ENCODE measurements at places on chromosomes 1 and 21. TPM values are rescaled to one million over a fixed set of nuclear protein-coding genes. Genes with fewer than 3 reads are reported as not detected.

DNA sequence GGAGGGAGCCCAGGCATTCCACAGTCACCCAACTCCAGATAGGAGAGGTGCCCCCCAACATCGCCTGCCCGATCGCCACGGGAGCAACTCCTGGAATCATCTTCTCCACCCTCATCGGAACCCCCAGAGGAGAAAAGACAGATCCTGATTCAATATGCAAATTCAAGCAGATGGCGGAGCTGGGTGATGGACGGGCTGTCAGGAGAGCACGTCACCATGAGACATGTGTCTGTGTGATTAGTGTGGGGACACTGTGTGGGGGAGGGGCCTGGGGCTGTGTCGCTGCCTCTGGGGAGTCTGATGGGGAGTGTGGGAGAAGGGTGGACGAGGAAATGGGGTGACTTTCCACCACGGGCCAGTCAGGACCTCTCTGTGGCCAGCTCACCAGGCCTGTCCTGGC, 90.2 kb upstream of the CSF3R start:
- no peak overlapping the region for H3K4me3 ChIP-seq
- H3K36me3 ChIP-seq, result no peaks in the 10 kb centered on the region
- no peak for DNase-seq

DNA sequence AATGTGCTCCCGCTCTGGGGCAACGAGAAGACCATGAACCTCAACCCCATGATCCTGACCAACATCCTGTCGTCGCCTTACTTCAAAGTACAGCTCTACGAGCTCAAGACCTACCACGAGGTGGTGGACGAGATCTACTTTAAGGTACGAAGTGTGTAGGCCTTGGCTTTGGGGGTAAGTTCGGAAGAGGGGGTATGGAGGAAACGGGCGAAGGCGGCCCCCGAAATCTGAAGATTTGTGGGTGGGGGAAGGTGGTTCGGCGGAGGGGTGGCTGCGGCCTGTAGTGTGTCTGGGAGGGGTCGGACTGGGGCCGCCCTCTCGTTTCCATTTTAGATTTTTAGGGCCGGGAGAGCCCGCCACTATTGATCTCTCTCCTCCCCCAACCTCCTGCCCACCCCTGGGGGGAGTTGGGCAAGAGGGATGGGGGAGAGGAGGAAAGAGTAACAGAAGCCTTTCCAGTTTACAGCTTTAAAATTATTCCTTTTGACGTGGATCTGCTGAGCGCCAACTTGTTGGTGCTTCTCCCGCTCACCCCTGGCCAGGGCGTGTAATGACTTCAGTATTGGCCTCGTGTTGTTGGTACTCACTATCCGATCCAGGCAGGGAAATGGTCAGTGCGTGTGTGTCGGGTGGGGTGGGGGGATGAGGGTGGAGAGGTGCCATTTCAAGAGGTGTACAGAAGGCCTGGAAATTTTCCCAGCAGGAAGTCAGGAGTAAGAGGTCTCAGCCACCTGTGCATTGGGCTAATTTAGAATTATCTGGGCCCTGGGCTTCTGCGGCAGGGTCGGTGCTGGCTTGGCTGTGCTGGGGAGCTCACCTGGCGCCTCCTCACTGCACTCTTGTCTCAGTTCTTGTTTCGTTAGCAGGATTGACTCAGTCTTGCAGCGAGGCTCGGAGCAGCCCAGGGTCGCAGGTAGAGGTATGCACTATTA, 880 bp downstream of the PRPF38B start:
- peaks cover 2% of the 10 kb centered on the region for H3K4me1 ChIP-seq
- H3K27ac ChIP-seq, result peak overlapping the region; percentile 97
- no peaks in the 10 kb centered on the region for H3K27me3 ChIP-seq
- peak; percentile 38 for DNase-seq

DNA sequence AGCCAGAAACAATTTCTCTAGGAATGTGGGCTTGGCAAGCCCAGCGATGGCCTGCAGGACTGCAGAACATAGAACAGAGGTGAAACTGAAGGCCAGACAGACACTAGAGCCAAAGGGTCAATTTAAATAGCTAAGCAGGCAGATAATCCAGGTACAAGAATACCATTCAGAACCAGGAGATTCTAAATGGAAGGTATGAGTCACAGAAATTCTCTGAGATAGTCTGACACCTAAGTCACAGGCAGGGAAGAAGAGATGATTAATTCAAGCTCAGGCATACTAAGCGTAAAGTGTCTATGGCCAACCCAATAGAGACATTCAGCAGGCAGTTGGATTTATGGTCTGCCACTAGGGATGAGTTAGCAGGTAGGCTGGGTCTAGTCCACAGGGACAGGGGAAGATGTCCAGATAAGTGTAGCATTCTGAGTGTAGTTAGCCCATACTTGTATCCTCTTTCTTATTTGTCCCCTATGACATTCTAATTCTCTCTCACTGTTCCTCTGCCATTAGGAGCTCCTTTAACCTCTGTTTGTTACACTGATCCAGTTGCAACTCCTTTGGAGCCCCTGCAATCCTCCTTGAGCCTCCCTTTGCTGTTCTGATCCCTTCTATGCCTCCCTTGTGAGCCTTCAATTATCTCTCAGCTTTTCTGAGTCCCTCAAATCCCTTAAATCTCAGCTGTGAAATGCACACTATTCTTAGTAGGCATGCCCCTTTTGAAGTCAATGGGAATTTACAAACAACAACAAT, 383.8 kb downstream of the LMO4 start:
- H3K4me3 ChIP-seq, result no peak overlapping the region
- H3K27me3 ChIP-seq, result no peaks in the 10 kb centered on the region
- no peak overlapping the region for H3K27ac ChIP-seq
- no peaks in the 10 kb centered on the region for H3K36me3 ChIP-seq
- H3K4me1 ChIP-seq, result no peaks in the 10 kb centered on the region

DNA sequence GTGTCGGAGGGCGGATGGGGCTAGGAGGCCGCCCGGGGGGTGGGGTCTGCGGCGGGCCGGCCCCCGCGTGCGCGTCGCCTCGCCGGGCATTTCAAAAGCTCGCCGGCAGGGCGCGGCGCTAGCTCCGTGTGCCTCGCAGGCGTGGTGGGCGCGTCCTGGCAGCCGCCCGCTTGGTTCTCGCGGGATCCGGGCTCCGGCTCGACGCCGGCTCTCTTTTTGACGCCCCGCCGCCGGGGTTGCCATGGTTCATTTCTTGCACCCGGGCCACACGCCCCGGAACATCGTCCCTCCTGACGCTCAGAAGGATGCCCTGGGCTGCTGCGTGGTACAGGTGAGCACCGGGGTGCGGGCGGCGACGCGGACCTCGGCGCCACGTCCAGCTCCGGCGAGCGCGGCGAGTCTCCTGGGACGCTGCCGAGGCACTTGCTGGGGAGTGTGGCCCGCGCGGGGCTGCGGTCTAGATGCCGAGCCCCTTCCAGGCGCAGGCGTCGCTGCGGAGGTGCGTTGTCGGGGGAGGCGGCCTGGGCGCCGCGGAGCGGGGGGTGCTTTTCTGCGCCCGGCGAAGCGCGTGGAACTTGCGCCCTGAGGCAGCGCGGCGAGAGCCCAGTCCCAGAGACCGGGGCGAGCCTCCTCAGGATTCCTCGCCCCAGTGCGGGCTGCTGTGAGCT, at the start of gene ZYG11A:
Gene ZYG11A (plus strand): TSS at position 118 of the 668 bp plus-strand sequence. CDS start 124 bp downstream, at position 242.
- H3K27ac ChIP-seq, result no peak within 1 kb of the TSS
- peaks cover 8% of the 10 kb centered on the region for H3K4me1 ChIP-seq
- no peaks in the 10 kb centered on the region for H3K36me3 ChIP-seq
- H3K27me3 ChIP-seq, result peaks cover 2% of the 10 kb centered on the region
- peak; percentile 49 for DNase-seq

DNA sequence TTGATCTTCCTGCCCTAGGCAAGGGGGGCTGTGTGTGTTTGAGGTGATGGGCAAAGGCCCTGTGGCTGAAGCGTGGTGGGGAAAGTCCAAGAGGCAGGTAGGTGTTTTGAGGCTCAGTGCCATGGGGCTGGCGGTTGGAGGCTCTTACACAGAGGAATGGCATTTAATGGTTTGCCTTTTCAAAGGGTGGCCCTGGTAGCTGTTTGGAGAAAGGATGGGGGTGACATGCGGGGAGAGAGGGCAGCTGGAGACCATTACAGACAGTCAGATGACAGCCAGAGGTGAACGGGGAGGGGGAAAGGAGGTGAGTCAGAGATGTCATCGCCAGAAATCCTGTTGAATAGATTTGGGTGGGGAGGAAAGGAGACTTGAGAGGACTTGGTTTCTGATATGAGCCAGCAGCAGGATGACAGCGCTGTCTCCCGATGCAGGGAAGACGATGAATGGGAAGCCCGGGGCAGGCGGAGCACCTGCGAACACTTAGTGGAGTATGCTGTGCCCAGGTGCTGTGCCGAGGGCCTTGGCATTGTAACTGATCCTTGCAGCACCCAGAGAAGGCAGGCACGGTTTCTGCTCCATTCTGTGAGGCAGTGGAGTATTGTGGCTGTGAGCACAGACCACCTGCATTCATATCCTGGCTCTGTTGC, 56.3 kb downstream of the MAN1C1 start:
- no peak overlapping the region for H3K27ac ChIP-seq
- peaks cover 2% of the 10 kb centered on the region for H3K4me1 ChIP-seq
- H3K4me3 ChIP-seq, result no peak overlapping the region

- no peak overlapping the region for H3K4me3 ChIP-seq
- no peaks in the 10 kb centered on the region for H3K36me3 ChIP-seq
- no peak for DNase-seq
- no peak overlapping the region for H3K27ac ChIP-seq
- H3K4me1 ChIP-seq, result no peaks in the 10 kb centered on the region
Observed at GRCh38 chr1:36481091-36481490, 1.6 kb downstream of the CSF3R start.

DNA sequence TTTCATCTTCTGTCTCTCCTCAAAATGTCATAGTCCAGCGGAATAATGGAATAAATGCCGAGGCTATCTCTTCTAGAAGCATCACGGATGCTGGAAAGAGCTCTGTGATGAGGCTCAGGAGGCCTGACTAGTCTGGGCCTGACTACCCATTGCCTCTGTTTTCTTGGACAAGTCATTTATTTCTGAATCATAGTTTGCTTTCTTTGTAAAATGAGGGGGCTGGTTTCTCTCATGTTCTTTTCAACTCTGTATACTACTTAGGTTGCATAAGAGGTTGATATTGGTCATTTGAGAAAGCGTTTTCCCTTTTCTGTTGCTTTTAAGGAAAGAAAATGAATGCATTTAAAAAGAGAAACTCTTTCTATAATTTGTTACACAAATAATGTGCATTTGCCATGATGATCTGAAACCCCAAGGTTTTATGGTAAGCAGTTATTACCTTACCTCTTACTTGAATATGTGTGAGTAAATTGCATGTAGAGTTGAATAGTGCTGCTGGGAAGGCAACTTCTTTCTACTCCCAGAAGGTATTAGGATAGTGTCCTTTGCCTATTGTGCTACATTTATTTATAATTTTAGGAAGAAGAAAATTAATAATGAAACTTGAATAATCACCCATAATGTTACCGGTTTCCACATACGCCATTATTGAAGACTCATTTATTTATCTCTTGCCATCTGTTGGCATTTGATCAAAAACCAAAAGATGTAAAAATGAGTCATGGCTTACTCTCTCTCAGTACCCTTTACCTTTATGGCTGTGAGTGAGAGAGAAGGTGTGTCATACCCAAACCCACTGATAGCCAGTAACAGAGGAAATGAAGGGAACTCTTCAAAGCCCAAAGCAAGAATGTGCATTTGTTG, 179.1 kb downstream of the FASLG start:
- no peaks in the 10 kb centered on the region for H3K4me1 ChIP-seq
- H3K27ac ChIP-seq, result no peak overlapping the region
- no peaks in the 10 kb centered on the region for H3K27me3 ChIP-seq
- H3K4me3 ChIP-seq, result no peak overlapping the region

DNA sequence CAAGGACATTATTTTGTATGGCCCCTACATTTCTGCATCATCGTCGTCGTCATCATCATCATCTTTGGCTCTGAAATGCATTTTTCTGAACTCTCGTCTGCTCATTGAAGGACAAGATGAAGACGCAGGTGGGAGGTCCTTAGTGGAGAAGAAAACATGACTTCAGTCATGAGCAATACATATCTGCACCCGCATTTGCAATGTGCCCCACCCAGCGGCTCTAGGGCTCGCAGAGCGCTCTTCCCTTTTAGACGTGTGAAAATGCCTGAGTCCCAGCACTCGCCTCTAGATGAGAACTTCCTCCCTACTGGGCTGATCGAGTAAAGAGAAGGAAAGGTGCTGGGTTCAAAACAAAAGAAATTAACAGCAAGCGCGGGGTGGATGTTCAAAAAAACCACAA, 10.1 kb downstream of the C1orf174 start:
- H3K4me3 ChIP-seq, result no peak overlapping the region
- peaks cover 2% of the 10 kb centered on the region for H3K4me1 ChIP-seq
- H3K36me3 ChIP-seq, result no peaks in the 10 kb centered on the region

- no peak overlapping the region for H3K4me3 ChIP-seq
- H3K4me1 ChIP-seq, result no peaks in the 10 kb centered on the region
- no peaks in the 10 kb centered on the region for H3K27me3 ChIP-seq
Observed at GRCh38 chr1:36606641-36607262, 124.0 kb upstream of the CSF3R start.

GRCh38 chr1:107357376-107357775, 216.5 kb downstream of the NTNG1 start:
- no peak overlapping the region for H3K27ac ChIP-seq
- H3K36me3 ChIP-seq, result no peaks in the 10 kb centered on the region
- H3K27me3 ChIP-seq, result no peaks in the 10 kb centered on the region
- H3K4me1 ChIP-seq, result no peaks in the 10 kb centered on the region

GRCh38 chr1:231879296-231879695, 252.7 kb downstream of the DISC1 start:
- H3K4me1 ChIP-seq, result peaks cover 1% of the 10 kb centered on the region
- no peak for DNase-seq
- no peak overlapping the region for H3K27ac ChIP-seq
- no peak overlapping the region for H3K4me3 ChIP-seq
- H3K36me3 ChIP-seq, result no peaks in the 10 kb centered on the region

LORICRIN gene
- total RNA-seq, result not detected

ZNF436 gene
- 16.5 TPM for total RNA-seq

- no peak overlapping the region for H3K27ac ChIP-seq
- no peak for DNase-seq
- H3K4me3 ChIP-seq, result no peak overlapping the region
- peaks cover 1% of the 10 kb centered on the region for H3K4me1 ChIP-seq
Observed at GRCh38 chr1:238861342-238862066, 524.9 kb upstream of the CHRM3 start.

DNA sequence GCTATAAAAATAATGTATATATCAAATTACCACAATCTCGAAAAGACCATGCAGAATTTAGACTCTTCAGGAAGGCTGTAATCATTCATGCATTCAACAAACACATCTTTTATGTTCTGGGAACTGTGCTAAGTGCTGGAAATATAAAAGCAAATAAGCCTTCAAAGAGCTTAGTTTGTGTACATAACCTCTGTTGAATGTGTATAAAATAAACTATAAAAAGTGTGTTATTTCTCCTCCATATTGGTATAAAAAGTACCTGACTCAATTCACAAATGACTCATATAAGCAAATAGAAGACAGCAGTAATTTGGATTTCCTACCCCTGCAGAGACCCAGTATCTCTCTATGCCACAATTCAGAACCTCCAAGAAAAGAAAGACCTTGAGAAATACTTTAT, 36.8 kb downstream of the RAB3GAP2 start:
- DNase-seq, result no peak
- no peaks in the 10 kb centered on the region for H3K36me3 ChIP-seq
- H3K4me1 ChIP-seq, result peaks cover 2% of the 10 kb centered on the region
- H3K27me3 ChIP-seq, result no peaks in the 10 kb centered on the region

DNA sequence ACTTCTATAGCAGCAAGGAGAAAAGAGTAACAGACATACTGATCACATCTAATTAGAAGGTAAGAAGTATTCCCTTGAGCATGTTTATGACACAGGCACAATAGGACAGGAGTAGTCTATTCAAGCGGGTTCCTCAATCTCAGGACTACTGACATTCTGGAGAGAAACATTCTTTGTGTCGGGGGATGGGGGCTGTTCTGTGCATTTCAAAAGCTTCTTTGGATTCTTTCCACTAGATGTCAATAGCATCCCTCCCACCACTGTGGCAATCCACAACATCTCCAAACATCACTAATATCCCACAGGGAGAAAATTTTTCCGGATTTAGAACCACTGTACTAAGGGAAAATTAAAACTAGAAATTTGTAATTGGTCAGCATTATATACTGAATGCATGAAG, 56.9 kb downstream of the ADAMTS5 start:
- H3K4me3 ChIP-seq, result no peak overlapping the region
- no peaks in the 10 kb centered on the region for H3K27me3 ChIP-seq
- DNase-seq, result no peak

All from ovary (tissue), 10 donors.